ENCODE measurements at places on chromosomes 6 and 20.

GRCh38 chr20:50625986-50626677 is 65.2 kb downstream of the RIPOR3 start:
- no peak for DNase-seq

GRCh38 chr6:2945153-2945452 is 26.3 kb downstream of the SERPINB6 start:
- no peak for DNase-seq

DNA sequence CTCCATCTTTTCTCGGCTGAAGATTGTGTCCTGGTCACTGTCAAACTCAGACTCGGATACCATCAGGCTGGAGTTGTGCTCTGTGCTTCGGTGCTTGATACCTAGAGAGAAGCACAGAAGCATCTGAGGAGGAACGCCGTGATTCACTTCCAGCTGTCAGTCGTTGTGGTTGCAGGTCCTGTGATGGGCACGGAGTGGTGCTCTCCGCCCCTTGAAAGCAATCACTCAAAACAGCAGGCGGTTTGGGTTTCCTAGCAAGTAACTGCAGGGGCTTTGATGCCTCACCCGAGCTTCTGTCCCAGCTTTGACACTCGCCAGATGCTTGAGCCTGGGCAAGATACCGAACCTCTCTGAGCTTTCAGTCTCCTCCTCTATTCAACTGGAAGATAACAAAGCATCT is 52.5 kb downstream of the ALDH5A1 start:
- no peak for DNase-seq

- DNase-seq: no peak
These were observed 512.2 kb upstream of the MARCKS start for GRCh38 chr6:113344969-113345368.

GRCh38 chr6:156309017-156309416 is 468.2 kb upstream of the ARID1B start:
- DNase-seq: no peak
